Thoracic aorta (tissue), 2 donors: ENCODE measurements at places on chromosomes 7 and 10.
A peak's percentile ranks its signal among the peaks of the same experiment; 100 is the strongest.

DNA sequence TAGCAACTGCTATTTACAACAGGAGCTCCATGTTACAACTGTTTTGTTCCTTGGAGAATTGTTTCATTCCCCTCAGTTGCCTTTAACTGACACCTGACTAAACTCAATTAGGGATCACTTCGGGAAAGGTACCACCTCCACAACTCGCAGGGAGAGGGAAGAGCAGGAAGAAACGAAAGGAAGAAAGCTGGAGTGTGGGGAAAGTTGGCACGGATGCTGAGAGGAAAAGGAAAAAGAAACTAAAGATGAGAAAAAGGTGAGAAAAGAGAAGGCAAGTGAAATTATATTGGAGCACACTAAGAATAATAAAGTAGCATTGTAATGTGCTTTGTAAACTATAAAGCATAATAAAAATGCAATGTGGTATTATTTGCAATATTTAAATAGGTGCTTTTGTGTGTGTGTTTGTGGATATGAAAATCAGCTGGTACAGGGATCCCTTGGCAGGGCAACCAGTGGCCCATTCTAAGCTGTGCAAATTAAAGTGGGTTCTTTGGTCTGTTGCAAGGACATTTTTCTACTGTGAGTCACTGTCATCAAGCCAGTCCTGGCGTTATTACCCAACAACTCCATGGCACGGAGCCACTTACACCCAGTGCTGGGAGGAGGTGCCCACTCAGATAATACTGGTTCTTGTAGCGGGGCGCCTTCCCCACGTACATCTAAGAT, 45.9 kb downstream of the HIPK2 start:
- H3K27me3 ChIP-seq, result no peaks in the 10 kb centered on the region
- peak overlapping the region; percentile 94 for H3K27ac ChIP-seq
- DNase-seq, result peak; percentile 79
- H3K4me1 ChIP-seq, result peaks cover 92% of the 10 kb centered on the region

DNA sequence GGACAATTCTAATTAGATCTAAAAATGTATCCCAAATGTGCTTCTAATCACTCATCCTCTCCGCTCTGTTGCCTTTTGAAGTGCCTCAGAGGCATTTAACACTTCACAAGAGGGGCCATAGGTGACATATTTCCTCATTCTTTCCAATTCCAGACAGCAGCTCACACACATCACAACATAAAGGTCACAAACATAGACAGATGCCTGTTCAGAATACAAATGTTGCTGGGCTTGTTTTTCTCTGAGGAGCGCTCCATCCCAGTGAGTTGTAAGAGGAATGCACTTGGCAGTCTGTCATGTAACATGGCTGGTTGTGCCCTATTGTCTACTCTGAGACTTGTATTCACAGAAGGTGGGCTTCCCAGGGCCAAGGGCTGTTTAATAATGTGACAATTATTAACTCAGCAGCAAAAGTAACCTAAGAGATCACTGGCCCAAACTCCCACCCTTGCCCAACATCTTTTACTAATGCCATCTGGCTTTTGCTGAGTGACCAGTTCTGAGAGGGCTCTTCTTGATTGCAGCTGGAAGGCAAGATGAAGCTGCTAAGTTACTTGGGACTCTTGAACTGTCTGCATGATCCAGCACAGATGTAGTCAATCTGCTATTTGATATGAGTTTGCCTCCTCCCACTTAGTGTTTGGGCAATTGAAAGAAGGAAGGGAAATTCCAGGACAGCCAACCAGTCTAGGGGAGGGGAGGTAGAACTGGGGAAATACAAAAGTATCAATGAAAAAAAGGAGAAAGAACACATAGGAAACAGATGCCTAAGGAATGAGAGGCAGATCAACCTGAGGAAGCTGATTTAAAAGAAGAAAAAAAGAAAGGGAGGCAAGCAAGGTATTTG, 13.6 kb downstream of the PON2 start:
- no peak overlapping the region for H3K4me3 ChIP-seq
- H3K36me3 ChIP-seq, result no peaks in the 10 kb centered on the region
- no peak overlapping the region for H3K27ac ChIP-seq
- no peaks in the 10 kb centered on the region for H3K27me3 ChIP-seq

GRCh38 chr10:130905921-130906320, 405.6 kb downstream of the TCERG1L start:
- no peak for DNase-seq
- H3K4me1 ChIP-seq, result no peaks in the 10 kb centered on the region
- no peak overlapping the region for H3K4me3 ChIP-seq
- no peaks in the 10 kb centered on the region for H3K36me3 ChIP-seq
- no peaks in the 10 kb centered on the region for H3K27me3 ChIP-seq

GRCh38 chr10:48237259-48238250, 36.9 kb downstream of the FRMPD2 start:
- no peaks in the 10 kb centered on the region for H3K4me1 ChIP-seq
- H3K36me3 ChIP-seq, result no peaks in the 10 kb centered on the region
- H3K27ac ChIP-seq, result no peak overlapping the region
- H3K27me3 ChIP-seq, result no peaks in the 10 kb centered on the region
- no peak overlapping the region for H3K4me3 ChIP-seq
- DNase-seq, result no peak

- no peaks in the 10 kb centered on the region for H3K27me3 ChIP-seq
- H3K36me3 ChIP-seq, result no peaks in the 10 kb centered on the region
- no peak for DNase-seq
- no peaks in the 10 kb centered on the region for H3K4me1 ChIP-seq
Observed at GRCh38 chr10:11679946-11680345, 62.2 kb upstream of the ECHDC3 start.

DNA sequence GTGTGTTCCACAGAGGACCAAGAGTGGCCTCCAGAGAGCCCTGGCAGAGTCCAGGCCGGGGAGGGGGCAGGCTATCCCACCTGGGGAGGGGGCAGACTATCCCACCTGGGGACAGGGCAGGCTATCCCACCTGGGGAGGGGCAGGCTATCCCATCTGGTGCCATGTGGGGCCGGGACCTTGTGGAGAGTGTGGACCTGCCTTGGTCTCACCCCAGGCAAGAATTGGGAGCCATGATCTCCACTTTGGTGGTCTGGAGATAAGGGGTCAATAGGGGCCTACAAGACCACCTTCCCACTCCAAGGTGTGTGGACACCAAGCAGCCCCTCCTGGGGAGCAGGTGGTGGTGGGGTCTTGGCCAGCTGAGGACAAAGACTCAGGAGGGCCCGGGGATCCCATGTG, 138.2 kb downstream of the EBF3 start:
- H3K4me3 ChIP-seq, result no peak overlapping the region
- no peak for DNase-seq
- H3K27me3 ChIP-seq, result no peaks in the 10 kb centered on the region
- no peaks in the 10 kb centered on the region for H3K36me3 ChIP-seq
- no peak overlapping the region for H3K27ac ChIP-seq

DNA sequence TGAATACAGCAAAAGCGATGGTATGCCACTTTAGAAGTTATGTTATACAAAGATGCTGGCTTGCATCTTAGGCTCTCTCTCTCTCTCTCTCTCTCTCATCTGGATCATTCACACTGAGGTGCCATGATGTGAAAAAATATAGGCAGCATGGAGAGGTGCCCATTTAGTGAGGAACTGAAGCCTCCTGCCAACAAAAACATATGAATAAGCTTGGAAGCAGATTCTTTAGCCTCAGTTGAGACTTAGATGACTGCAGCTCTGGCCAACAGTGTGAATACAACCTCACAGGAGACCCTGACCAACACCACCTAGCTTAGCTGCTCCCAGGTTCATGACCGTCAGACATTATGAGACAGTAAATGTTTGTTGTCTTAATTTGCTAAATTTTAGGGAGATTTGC, 560.1 kb upstream of the LRRTM3 start:
- no peaks in the 10 kb centered on the region for H3K36me3 ChIP-seq
- H3K4me1 ChIP-seq, result no peaks in the 10 kb centered on the region
- H3K4me3 ChIP-seq, result no peak overlapping the region
- DNase-seq, result no peak
